ENCODE measurements at places on chromosomes 13 and 19. TPM values are rescaled to one million over a fixed set of nuclear protein-coding genes. Genes with fewer than 3 reads are reported as not detected.

DNA sequence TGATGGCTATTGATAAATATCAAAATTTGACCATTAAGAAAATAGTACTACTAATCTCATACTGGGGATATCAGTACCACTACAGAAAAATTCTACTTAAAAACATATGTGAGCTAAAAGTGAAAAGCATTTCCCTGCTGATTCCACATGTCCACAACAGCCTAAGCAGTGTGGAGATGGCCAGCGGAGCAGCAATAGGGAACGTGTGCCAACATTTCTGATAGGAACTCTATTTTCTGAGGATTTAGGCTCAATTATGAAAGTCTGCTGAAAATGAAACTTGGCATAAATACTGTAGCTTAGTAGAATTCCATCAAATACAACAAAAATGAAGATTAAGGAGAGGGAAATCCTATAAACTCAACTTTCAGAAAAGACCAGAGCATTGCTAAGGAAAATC is 311.6 kb downstream of the ENOX1 start:
- DNase-seq: no peak

The MBNL2 gene
- total RNA-seq: 48.9 TPM

GRCh38 chr13:64078025-64078424 is 2662.4 kb upstream of the PCDH20 start:
- DNase-seq: no peak

The FGF21 gene
- not detected for total RNA-seq

DNA sequence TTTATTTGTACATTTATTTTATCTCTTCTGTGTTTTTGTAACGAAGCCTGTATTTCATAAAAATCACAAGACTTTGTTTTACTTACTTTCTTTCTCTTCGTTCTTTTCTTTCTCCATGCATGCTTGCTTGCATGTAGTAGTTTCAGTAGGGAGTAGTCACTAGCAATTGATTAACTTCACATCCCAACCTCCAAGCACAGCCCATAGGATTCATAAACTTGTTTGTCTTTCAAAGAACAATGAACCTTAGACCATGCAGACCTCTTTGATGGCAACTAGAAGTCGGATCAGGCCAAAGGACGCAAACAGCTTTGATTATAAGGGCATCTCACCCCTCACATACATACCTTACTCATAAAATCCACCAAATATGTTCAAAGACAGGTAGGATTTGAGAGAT is 3.1 kb upstream of the PRR20A start:
- no peak for DNase-seq

The C19orf85 gene
- total RNA-seq: not detected

- DNase-seq: no peak
These were observed 15.2 kb upstream of the SLC10A2 start for GRCh38 chr13:103081435-103081834.

GRCh38 chr13:104357672-104358354 is 1291.6 kb upstream of the SLC10A2 start:
- DNase-seq: no peak

- DNase-seq: no peak
These were observed 430.6 kb downstream of the KLF12 start for GRCh38 chr13:73703606-73704005.

DNA sequence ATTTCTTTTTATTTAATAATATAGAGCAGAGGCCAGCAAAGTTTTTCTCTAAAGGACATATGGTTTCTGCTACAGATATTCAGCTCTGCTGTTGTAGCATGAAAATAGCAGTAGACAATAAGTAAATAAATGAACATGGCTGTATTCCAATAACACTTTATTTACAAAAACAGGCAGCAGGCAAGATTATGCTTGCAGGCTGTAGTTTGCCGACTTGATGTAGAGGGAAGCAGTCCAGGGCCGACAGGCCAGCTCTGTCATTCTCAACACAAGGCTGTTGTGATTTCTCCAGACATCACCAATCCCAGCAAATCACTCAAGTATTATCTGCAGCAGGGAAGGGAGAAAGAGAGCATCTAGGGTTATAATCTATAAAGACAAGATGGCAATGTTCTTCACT is 1062.5 kb upstream of the PCDH9 start:
- DNase-seq: no peak

- no peak for DNase-seq
These were observed 17.3 kb downstream of the MPHOSPH8 start for GRCh38 chr13:19650742-19651141.

Data from NCI-H460 (cell line).